Activated CD4-positive, alpha-beta T cell treated with anti-CD3 and anti-CD28 coated beads for 48 hours (primary cell): ENCODE measurements at places on chromosomes 16 and 17.
A peak's percentile ranks its signal among the peaks of the same experiment; 100 is the strongest.

- DNase-seq, result no peak
Measured at GRCh38 chr16:72480911-72481310, 309.0 kb upstream of the PMFBP1 start.

DNA sequence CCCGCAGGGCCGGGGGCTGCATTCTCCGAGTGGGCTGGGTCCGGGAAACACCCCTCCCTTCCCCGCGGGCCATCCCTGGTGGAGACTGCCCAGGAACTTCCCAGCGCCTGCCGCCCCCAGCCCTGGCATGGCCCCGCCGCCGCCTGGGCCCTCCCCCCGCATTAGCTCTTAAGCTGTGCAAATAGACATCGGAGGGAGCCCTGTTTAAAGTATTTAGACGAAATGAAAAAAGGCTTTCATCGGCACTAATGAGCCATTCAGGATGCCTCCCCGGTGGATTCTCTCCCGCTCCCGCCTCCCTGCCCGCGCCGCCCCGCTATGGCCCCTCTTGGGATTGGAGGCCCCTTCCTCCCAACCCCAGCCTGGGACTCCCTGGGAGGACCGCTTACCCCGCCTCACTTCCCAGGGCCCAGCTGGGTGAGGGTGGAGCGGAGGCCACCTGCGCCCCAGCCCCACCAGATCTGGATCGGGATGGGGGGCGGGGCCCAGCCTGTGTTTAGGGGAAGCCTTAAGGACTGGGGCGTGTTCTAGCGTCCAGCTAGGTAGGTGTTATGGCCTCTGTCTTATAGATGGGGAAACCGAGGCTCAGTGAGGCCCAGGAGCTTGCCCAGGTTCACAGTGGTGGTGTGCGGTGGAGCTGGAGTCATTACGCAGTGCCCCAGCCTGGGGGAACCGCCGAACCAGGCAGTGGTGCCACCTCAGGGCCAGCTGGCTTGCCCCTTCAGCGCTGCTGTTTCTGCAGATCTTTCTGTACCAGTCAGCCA is 19.7 kb downstream of the SEZ6 start:
- no peak for DNase-seq

- no peak for DNase-seq
Measured at GRCh38 chr17:83071966-83072562, 7.3 kb upstream of the METRNL start.

- no peak for DNase-seq
Measured at GRCh38 chr17:17348872-17349723, 45.9 kb downstream of the NT5M start.

DNA sequence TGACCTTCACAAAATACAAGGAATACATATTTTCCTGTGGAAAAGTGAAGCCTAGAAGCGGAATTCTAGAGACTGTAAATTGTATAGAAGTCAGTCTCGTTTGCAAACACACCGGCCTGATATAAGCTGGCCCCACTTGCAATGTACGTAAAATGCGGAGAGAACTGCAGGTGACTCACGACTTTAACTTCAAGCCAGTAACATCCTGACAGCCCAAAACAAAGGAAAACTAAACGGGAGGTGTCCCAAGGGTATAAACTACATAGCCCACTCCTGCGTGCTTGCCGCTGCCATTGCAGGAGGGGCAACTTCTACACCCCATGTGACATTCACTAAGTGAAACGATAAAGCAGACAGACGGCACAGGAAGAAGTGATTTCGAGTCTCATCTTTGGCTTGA is 101.6 kb downstream of the CYTH1 start:
- DNase-seq, result no peak

DNA sequence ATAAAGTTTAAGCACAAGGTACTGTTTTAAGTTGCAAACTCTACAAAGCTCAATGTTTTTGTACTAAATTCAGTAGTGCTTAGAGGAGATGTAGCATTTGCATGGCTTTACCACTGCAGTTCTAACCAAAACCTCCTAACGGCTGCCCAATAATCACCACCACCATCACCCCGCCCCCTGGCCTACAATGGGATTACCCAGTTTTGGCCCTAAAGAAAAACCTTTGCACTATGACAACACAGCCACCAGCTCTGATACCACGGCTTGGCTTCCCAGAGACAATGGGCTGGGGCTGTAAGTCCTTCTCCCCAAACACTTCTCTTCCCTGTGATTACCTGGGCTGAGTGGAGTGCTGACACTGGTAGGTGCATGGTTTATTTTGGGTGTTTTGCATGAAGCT is 58.4 kb upstream of the MTMR4 start:
- DNase-seq, result no peak

GRCh38 chr17:14359163-14360020 is 58.5 kb downstream of the HS3ST3B1 start:
- peak; percentile 59 for DNase-seq

DNA sequence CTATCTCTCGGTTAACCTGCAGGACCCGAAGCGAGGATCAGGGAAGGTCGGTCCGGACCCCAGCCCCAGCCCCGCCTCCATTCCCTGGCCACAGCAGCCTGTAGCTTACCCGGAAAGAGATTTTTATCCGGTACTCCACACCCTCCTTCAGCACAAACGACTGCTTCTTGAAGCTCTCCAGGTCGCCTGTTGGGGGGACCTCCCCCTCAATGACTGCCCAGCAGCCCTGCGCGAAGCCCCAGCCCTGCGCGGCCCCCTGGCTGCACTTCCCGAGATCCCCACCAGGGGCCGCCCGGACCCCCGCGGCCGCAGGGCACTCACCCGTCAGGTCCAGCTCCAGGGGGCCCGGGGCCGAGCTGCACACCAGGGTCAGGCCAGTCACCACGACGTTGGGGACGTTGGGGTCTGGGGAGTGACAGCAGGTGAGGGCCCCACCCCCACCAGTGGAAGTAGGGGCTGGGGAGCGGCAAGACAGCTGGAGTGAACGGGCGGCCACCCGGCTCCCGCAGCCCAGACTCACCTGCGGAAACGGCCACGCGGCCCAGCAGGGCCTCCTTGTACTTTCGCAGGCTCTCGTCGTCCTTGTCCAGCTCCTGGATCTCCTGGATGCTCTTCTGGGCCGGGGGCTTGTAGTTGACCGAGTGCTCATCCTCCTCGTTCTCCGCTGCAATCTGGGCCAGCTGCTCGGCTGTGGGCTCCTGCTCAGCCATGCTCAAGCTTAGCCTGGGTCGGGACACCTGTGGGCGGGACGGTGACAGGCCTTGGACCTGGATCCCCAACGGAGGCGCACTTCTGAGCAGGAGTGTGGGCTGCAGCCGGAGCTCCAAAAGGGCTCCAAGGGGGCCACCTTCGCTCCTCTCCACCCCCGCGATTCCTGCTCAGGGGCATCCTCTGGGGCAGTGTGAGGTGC is 1.7 kb downstream of the ARHGDIA start:
- peak; percentile 61 for DNase-seq

GRCh38 chr17:41167561-41167960 is 460 bp downstream of the KRTAP4-3 start:
- DNase-seq, result no peak

DNA sequence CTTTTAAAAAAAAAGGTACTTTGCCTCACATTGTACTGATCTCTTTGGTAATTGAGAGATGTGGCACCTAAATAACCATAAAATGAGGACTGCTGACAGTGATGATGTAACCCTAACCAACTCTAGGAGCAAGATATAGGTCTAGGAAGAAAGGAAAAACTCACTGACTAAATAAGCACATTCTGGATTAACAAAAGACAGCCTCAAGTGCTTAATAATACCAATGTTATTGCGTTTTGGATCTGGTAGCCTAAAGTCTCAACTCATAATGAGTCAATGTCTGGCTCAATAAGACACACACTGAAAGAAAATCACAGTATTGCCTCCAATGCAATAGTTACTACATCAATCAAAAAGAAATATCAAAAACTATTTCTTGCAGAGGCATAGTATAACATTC is 3.0 kb downstream of the ERN1 start:
- no peak for DNase-seq

DNA sequence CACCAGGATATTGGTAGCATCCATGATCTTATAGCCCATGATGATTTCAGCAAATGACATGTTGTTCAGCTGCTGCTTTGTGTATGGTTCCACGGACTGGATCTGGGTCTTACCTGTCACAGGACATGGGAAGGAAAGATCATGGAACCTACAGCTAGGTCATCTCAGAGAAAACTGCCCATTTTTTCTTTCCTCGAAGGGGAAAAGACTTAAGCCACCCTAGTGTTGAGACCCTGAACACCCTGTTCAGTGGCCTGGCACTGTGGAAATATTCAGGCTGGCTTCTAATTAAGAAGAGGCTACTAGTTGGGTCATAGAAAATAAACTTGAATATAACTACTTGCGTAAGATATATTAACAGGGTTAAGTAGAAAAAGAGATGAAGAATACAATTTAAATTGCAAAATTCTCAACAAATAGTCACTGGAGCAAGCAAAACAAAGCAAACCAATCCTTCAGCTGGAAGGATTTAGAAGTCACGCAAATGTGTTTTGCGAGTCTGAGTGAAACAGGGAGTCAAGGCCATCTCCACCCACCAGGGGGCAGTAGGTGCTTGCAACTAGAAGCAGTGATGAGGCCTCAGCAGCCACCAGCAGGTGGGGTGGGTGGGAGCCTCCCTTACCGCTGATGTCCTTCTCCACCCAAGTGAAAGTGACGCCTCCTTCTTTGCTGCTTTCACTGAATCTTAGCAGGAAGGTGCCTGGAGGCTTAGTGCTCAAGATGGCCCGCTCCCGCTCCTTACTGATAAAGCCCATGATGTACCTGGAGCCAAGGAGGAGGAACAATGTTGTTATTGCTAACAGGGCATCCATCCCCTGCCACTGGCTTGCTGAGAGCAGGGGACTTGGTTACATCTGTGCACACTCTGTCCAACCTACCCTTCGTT is 34.3 kb downstream of the STAT5A start:
- peak; percentile 97 for DNase-seq

- DNase-seq, result peak; percentile 79
Measured at GRCh38 chr17:40443196-40443987, at the start of gene IGFBP4. IGFBP4 (plus strand) TSS chr17:40443450; CDS start chr17:40443736, 286 bp downstream.

DNA sequence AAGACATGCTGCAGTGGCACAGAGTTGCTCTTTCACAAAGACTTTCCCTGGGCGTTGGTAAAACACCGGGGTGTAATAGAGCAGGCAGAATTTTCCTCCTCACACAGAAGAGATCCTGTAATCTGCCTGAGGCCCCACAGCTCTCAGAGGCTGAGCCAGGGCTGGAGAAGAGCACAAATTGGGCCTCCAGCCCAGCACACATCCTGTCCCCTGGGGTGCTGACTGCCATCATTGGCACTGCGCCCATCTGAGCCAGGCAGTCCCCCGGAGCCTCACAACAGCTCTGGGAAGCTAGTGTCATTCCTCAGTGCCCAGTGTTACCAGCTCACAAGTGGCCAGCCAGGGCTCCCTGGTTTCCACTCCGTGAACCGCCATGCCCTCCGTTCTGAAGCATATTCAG is 119.4 kb downstream of the SOCS1 start:
- no peak for DNase-seq

GRCh38 chr17:45847101-45847500 is 2.4 kb downstream of the SPPL2C start:
- DNase-seq, result no peak

- peak; percentile 30 for DNase-seq
Measured at GRCh38 chr17:45908460-45908859, 14.1 kb downstream of the MAPT start.

- no peak for DNase-seq
Measured at GRCh38 chr16:85584267-85584666, 28.9 kb upstream of the GSE1 start.

- no peak for DNase-seq
Measured at GRCh38 chr16:67435758-67436164, 4.8 kb downstream of the HSD11B2 start.

DNA sequence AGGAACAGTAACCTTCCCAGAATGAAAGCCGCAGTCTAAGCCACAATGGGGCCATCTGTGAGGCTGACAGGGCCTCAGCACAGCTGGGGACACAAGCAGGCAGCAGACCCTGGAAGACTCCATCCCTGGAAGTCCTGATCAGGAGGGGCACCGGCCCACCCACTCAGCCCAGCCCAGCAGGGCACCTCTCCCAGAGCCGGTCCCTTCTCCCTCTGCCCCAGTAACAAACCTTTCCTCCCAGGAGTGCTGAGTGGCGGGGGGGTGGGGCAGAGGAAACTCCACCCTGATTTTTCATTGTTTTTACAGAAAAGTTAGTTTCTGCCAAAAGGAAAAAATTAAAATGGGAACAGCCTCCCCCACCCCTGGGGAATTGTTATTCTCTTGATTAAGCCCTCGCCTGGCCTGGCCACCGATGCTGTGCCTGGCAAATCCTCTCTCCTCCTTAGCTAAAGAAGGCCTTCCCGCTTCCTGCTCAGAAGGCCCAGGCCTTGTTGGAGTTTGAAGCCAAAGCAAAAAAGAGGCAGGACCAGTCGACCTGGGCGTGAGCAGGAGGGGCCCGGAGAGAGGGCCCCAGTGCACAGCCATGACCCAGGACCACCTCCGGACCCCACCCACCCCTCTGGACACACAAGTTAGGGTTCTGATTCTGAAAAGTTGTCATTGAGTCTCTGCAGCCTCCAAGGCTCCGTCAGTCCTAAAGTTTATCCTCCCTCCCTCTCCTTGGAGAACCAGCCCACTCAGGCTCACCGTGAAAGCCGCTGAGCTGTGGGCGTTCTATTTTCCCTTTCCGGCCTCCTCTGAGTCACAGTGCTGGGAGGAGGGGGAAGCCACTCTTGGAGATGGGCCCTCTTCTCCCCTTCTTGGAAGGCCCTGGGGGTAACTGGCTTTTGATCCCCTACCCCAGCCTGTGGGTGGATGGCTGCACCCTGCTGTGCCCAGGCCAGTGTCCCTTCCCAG is 128.4 kb upstream of the TNRC6C start:
- DNase-seq, result no peak

DNA sequence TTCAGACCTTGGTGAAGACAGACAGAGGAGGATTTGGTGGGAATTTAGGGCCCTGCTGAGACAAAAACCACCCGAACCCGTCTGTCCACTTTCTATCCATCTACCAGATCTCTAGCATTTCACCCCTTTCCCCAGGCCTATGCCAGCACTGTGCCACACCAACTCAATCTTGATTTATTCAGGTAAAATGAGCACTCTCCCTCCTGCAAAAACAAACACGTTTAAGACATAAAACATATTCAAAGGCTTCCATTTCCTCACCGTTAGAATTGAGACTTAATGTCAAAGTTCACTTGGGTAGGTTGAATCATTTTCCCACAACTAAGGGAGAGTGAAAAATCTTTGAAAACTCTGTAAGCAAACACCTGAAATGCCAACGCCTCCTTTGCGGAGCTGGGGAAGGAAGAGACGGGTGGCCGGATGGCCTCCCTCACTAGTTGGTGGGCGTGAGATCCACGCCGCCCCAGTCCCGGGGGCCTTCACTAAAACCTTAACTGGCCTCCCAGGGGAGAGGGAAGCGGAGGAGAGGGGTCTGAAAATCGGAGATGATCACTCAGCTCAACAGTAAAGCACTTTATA is 862 bp downstream of the DCAKD start:
- peak; percentile 63 for DNase-seq

- no peak for DNase-seq
Measured at GRCh38 chr17:60188759-60189158, 39.0 kb downstream of the CA4 start.

GRCh38 chr17:83183951-83184506 is 104.6 kb downstream of the METRNL start:
- DNase-seq, result no peak

GRCh38 chr17:41476866-41477815 is 3.8 kb downstream of the KRT35 start:
- no peak for DNase-seq
